ENCODE measurements at places on chromosomes 3 and 15. TPM values are rescaled to one million over a fixed set of nuclear protein-coding genes. Genes with fewer than 3 reads are reported as not detected.

DNA sequence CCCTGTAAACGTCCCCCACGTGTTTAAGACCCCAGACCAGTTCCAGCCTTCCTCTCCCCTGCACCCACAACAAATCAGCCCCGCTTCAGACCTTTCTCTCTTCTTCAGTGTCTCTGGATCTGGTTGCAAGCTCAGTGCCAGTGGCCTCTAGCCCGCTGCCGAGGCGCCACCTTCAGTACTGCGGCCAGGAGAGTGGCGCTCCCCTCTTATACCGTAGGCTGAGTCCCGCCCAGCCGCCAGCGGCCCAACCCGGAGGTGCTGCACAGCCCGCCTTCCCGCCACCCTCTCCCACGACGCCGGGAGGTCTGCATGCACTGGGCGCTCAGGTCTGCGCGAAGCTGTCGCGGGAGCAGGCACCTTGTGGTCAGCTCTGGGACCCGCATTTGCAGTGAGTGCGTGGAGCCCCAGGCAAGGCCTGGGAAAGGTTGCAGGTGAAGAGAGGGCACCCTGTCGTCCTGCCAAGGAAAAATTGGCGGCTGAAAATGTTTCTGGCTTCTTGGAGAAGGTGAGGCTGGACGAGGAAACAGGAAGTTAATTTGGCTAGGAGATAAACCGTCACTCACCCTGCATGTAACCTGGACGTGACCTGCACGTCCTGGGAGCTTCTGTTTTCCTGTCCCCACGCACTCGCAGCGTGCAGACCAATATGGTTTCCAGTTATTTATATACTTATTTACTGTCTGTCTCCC, at the start of gene C2CD4B:
C2CD4B (minus strand) TSS at position 182 of the 689 bp plus-strand sequence. CDS start 301 bp downstream, outside the sequence.
- H3K27ac ChIP-seq, result no peak within 1 kb of the TSS
- no peaks in the 10 kb centered on the region for H3K36me3 ChIP-seq
- DNase-seq, result peak; percentile 36

DNA sequence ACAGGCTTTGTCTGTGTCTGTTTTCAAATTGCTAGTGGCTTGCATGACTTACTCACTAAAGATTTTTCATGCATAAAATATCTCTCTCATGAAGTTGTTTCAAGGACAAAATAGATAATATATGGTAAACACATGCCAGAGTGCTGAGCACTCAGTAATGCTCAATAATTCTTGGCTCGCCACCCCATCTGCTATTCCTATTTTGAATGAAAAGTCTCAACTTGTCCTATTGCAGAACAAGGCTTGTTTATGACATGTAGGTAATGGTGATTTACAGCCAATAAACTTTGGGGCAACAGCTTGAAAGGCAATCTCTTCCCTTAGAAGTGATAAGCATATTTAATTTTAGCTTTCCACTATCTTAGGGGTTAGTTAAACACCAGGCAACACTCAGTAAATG, 789.0 kb upstream of the ROBO1 start:
- H3K27me3 ChIP-seq, result no peaks in the 10 kb centered on the region
- no peak overlapping the region for H3K4me3 ChIP-seq
- no peak overlapping the region for H3K27ac ChIP-seq
- peaks cover 9% of the 10 kb centered on the region for H3K4me1 ChIP-seq
- no peaks in the 10 kb centered on the region for H3K36me3 ChIP-seq

CILP gene
- total RNA-seq, result 0.32 TPM

GRCh38 chr15:90086868-90087268, 15.4 kb downstream of the IDH2 start:
- peak; percentile 53 for DNase-seq
- H3K27me3 ChIP-seq, result no peaks in the 10 kb centered on the region
- H3K4me1 ChIP-seq, result no peaks in the 10 kb centered on the region
- no peak overlapping the region for H3K27ac ChIP-seq
- H3K4me3 ChIP-seq, result no peak overlapping the region

PLCH1 gene
- 6.2 TPM for total RNA-seq

- DNase-seq, result no peak
- no peaks in the 10 kb centered on the region for H3K4me1 ChIP-seq
- no peak overlapping the region for H3K4me3 ChIP-seq
- H3K36me3 ChIP-seq, result no peaks in the 10 kb centered on the region
- H3K27me3 ChIP-seq, result no peaks in the 10 kb centered on the region
Measured at GRCh38 chr3:157905885-157906284, 200.3 kb downstream of the SHOX2 start.

DNA sequence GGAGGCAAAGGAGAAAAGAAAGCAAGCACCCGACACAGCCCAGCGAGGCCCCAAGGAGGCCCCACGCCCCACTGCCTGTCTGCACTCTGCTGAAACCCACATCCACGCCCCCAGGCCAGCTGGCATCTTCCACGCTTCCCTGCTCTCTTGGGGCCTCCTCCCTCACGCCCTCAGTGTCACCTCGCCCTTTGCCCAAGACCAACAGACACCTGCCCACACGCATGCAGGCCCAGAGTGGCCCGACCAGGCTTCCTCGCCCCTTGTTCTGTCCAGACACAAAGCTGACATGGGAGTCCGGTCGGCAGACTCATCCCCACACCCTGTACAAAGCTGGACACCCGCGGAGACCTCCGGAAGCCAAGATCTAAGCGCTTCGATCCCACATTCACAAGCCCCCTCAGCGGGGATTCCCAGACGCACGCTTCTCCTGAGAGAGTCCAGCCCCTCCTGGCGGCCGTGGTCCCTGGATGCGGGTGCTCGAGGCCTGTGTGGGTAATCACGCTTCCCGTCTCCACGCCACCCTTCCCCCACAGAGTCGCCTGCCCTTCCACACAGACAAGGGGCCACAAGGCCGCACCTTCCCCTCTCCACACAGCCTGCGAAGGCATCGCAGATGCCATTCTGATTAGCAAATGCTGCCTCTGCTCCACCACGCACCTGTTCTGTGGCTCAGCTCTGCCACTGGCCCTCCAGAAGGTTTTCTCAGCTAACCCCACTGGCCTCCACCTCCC, 176.6 kb downstream of the XXYLT1 start:
- no peak overlapping the region for H3K27ac ChIP-seq
- no peak overlapping the region for H3K4me3 ChIP-seq
- H3K36me3 ChIP-seq, result no peaks in the 10 kb centered on the region
- no peak for DNase-seq
- peaks cover 21% of the 10 kb centered on the region for H3K4me1 ChIP-seq

DNA sequence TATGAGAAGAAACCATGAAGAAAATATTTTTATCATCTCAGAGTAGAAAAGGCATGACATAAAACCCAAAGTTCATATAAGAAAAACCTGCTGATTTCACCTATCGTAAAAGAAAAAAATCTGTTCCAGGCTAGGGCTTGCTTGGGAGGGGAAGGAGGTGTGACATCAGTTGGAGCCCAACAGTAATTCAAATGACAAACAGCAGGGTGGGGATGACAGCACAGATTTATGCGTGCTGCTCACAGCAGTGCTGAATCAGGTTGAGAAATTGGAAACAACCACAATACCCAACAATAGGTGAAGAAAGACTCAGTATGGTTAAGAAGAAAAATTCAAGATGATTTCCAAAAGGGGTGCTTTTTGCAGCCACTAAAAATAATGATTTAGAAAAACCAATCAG, 172.4 kb downstream of the PDE8A start:
- H3K36me3 ChIP-seq, result no peaks in the 10 kb centered on the region
- H3K27me3 ChIP-seq, result no peaks in the 10 kb centered on the region
- DNase-seq, result no peak

DNA sequence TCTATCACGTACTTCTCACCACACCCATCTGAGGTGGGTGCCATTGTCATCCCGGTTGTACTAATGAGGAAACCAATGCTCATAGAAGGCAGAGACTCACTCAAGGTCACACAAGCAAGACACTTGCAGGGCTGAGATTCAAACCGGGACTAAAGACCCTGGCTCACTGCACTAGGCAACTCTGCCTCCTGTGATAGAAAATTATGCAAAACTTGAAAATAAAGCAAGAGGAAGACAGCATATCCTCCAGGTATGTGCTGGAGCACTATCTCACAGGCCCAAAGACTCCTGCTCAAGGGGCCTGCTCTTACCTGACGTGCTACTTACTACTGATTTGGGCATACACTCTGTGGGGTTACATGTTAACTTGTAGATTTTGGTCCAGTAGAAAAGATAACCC, 25.6 kb downstream of the ANXA2 start:
- H3K36me3 ChIP-seq, result no peaks in the 10 kb centered on the region
- H3K4me1 ChIP-seq, result peaks cover 29% of the 10 kb centered on the region
- DNase-seq, result no peak

CERS3 gene
- not detected for total RNA-seq

Measured in cardiac muscle cell (in vitro differentiated cells and primary cell).